ENCODE measurements at places on chromosomes 4 and X.
A peak's percentile ranks its signal among the peaks of the same experiment; 100 is the strongest.

DNA sequence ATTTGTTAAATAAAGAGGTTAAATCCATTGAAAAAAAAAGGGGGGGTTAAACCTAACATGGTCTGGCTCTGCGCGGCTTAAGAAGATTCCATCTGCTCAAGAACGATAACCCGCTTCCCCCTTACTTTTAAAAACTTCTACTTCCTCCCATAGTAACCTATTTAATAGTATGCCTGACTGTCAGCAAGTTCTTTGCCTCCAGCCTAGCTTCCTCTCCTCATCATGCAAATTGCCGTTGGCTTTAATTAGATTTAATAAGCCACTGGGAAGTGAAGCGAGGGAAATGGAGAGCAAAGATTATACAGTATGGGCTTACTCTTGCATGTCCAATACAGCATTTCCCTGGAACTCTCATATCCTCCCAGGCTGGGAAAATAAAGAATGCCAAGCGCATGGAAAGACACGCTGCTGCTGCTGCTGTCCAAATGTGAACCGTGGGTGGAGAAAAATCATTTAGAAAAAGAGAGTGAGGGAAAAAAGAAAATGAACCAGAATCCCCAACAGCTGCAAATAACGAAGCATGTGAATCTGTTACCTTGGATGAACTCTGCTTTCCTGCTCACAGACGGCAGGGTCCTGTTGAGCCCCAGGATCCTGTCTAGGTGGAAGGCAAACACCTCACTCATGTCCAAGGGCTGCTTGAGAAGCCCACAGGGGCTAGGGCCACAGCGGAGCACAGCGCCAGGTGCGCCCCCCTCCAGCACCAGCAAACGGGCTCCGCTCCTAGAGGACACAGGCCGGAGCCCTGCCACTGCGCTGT lies 2.7 kb downstream of the GASK1B start:
- DNase-seq = peak; percentile 27

GRCh38 chr4:25172961-25173915 lies 13.0 kb upstream of the SEPSECS start:
- DNase-seq = no peak

DNA sequence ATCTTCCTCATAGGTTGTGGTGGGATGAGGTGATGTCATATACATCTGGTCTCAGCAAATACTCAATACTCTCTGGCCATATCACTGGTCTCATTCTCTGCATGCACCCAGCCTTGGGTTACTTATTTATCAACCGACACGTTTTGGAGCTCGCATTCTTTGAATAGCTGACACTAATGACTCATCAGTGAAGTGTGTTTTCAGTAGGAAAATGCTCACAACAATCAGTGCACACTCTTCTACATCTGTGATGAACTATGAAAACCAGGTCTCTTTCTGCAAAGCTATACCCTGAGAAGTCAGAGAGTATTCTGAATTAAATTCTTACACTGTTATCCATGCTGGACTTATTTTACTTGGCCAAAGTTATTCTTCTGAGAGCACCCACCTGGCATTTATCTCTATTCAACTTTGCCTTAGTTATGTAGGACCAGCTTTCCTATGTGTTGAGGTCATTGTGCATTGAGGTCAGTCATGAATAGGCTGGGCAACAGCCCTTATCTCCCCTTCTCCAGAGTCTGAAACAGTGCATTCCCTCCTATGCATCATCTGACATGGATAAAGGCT lies 58.7 kb upstream of the DHX15 start:
- DNase-seq = no peak

DNA sequence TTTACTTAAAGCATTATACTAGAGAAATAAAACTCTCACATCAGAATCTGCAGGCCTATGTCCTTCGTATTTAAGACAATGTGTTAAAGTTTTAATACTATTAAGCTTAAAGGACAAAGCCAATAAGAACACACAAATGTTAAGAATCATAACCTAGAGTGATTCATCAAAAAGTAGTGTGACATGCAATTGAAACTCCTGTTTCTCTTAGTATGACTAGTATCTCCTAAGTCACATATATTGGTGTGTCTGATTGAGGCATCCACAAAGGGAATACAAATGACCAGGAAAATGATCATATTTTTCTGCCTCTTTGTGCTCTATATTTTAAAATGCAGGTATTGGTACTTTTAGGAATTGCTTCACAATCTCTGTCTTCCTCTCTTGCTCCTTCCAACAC lies 23.8 kb downstream of the GPRASP3 start:
- DNase-seq = no peak

DNA sequence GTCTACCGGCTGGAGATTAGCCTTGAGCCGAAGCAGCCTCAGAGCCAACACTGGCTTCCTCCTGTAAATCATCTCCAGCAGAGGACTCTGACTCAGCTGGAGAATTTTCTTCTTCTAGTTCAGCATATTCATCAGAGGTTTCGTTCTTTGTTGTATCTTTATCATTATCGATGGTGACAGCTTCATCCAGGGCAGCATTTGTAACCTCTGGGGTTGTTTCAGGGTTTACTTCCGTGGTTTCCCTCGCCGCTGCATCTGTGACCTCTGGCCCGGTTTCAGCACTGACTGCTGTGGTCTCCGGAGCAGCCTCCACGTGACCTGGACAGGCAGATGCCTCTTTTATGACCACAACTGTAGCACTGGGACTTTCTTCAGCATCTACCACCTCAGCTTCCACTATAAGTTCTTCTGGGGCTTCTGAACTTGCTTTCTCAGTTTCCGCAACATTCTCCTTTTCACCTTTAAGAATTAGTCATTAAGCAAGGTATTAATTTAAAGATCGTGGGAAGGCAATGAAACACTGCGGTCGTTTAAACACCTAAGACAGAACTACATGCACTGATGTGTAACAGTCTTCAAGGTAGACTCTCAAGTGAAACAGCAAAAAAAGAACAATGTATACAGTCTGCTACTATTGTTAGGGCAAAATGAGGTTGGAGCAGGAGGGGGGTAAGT lies 13.3 kb downstream of the MGARP start:
- peak; percentile 68 for DNase-seq

DNA sequence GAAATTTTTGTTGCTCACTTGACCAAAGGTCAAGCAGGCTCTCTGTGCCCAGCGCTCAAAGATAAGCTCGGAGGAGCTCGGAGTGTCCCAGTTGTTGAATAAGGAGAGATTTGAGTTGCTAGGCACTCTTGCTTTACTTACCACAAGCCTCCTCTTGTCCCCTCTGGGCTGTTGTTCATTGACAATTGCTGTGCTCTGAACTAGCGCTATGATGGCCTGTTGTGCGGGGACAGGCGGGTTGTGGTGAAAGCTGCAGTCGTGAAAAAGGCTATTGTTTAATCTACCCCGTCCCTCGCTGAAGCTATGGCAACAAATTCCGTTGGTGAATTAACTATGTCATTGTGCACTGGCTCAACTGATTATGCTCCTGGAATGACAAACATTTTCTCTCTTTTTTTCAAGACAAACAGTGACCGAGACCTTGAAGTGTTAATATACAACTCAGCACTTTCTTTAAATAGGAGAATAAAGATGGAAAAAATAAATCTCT lies 21.0 kb upstream of the POLA1 start:
- no peak for DNase-seq

DNA sequence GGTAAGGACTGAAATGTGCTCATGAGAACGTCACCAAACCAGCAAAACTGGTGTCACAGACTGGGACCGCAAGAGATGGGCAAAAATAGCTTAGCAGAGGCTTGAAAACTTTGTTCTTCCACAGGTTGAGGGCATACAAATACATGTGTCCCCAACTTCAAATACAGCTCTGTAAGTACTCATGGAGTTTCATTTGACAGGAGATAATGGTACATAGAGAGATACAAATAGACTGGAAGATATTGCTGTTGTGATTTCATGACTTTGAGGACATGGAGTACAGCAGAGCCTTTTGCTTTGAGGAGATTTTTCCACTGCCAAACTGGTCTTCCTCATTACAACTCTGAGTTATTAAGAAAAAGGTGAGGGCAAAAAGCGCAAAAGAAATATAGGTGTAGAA lies 70.7 kb downstream of the STX18 start:
- DNase-seq = no peak
